ENCODE measurements at places on chromosomes 6 and 20.

GRCh38 chr6:168096271-168096764 lies 17.3 kb upstream of the FRMD1 start:
- no peak for DNase-seq

DNA sequence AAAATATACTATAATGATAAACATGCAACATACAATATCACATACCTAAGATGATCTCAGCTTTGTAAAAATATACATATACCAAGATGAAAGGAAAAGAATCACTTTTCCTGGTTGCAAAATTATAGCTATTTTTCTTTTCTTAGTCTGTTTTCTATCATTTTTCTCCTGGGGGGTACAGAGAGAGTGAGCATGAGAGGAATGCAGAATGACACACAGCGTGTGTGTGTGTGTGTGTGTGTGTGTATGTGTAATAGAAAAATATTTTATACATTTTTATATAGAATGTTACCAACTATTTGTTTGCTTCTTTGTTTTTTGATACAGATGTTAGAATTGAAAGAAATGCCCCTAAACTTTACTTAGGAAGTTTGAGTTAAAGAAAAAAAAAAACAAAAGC lies 64.3 kb downstream of the FAM83B start:
- no peak for DNase-seq

- DNase-seq = no peak
These were observed 32.4 kb downstream of the TRAF3IP2 start for GRCh38 chr6:111573131-111573883.

DNA sequence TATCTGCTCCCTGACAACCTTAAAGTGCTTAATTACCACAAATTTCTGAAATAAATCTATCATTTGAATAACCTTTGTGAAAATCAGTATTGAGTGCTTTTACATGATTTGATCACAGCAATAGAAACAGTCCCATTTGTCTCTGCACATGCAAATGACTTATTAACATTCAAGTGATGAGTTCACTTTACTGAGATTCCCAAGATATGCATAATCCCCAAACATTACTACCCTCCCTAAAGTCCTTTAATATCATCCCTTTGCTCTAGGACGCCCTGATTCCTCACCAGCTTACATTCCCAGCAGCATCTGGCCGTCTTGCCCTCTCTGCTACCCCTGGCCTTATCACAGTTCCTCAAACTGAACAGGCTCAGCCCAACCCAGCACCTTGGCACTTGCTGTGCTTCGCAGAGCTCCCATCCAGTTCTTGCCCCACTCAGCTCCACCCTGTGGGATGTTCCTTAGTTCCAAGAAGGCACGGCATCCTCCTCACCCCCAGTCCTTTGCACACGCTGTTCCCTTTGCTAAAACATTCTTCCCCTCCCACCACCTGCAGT lies 347.5 kb downstream of the PREX1 start:
- no peak for DNase-seq

DNA sequence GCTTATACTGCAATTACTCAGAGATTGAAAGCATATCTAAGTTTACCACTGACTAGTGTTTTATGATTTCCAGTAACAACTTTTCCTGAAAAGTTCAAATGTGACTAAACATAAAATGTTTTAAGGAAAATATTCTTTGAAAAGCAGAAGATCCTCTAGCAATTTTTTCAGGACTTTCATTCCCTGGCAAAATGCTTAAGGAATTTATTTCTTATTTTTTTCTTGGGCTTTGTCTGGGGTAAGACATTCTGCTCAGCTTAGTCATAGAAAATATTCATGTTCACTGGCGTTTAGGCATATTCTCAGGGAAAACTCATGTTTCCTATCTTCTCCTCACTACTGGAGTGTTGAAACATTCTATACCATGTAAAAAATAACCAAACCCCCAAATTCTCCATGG lies 235.3 kb upstream of the CEP162 start:
- DNase-seq = no peak

GRCh38 chr6:85756982-85757381 lies 114.3 kb upstream of the SYNCRIP start:
- DNase-seq = no peak

DNA sequence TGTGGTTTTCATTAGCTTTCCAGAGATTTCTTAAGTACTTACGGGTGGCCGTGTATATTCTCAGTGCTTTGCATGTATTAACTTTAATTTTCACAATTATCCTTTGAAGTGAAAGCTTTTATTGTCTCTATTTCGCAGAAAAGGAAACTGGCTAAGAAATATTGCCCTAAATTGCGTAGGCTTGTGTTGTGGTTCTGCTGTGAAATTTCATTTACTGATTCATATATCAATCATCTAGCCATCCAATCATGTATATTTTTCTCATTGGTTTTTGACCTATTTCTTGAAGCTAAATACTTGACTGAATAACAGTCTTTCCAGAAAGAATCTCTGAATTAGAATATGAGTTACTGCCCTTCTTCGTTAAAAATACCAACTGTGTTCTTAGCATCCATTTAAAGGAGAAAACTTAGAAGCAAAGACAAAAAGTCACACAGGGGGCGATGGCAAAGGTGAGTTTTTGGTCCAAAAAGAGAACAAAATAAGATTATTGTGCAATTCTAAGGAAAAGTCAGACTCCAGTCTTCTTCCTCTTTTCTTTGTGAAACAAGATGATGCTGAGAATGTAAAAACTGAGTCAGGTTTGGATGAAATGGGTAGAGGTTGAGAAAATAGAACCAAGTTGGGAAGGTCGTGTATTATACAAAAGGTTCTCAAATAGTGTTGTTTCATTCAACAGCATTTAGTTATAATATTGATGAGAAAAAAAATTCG lies 1.4 kb downstream of the CYB5R4 start:
- no peak for DNase-seq
